Kidney (tissue), 22 donors: ENCODE measurements at places on chromosomes 11 and 22. TPM values are rescaled to one million over a fixed set of nuclear protein-coding genes. Genes with fewer than 3 reads are reported as not detected.

- no peak for DNase-seq
Measured at GRCh38 chr11:100403816-100404215, 283.3 kb upstream of the ARHGAP42 start.

- no peak for DNase-seq
Measured at GRCh38 chr11:127345819-127346459, 345.4 kb upstream of the KIRREL3 start.

DNA sequence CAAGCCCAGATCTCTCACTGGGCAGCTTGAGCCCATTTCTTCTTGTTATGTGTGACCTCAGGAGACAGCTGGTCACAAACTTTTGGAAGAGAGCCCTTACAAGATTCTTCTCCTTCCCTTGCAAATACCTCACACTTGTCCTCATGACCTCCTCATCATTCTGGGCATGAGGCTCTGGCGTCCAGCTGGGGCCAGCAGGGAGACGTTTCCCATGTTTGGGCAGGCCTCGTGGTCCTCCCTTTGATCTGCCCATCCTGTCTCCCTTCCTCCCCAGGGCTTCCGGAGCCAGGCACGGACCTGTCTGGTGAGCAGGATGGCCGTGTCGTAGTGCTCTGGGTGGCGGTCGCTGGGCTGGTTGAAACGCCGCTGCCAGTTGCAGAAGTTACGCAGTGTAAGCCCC is 9.7 kb downstream of the ADAMTS8 start:
- DNase-seq = no peak

DNA sequence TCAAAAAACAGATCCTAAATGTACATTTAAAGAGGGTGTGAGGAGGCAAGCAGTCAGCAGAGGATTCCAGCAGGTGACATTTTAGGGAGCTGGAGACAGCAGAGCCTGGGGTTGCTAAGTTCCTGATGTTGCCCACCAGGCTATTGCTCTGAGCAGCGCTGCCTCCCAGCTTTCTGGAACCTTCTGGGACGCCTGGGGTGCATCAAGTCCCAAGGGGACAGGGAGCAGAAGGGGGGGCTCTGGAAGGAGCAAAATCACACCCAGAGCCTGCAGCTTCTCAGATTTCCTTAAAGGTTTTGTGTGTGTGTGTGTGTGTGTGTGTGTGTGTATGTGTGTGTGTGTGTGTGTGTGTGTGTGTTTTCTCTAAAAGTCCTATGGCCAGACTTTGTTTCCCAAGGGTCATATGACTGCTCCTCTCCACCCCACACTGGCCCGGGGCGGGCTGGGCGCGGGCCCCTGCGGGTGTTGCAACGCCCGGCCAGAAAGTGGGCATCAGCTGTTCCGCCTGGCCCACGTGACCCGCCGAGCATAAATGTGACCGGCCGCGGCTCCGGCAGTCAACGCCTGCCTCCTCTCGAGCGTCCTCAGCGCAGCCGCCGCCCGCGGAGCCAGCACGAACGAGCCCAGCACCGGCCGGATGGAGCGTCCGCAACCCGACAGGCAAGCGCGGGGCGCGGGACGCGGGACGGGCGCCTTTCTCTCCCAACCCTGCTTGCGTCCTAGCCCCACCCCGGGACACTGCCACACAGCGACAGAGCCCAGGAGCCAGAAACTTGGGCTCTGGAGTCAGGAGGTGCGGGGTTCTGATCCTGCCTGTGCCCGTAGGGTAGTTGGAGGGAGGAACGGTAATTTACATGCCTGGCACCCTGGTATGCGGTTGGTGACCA is at the start of gene HMOX1:
HMOX1 (plus strand) TSS at position 560 of the 887 bp plus-strand sequence; CDS start at position 638, 78 bp downstream.
- DNase-seq = peak; percentile 83

GRCh38 chr11:1508986-1509385 is 22.4 kb upstream of the MOB2 start:
- DNase-seq = no peak

- no peak for DNase-seq
Measured at GRCh38 chr11:112307616-112308015, 47.0 kb upstream of the PLET1 start.

DNA sequence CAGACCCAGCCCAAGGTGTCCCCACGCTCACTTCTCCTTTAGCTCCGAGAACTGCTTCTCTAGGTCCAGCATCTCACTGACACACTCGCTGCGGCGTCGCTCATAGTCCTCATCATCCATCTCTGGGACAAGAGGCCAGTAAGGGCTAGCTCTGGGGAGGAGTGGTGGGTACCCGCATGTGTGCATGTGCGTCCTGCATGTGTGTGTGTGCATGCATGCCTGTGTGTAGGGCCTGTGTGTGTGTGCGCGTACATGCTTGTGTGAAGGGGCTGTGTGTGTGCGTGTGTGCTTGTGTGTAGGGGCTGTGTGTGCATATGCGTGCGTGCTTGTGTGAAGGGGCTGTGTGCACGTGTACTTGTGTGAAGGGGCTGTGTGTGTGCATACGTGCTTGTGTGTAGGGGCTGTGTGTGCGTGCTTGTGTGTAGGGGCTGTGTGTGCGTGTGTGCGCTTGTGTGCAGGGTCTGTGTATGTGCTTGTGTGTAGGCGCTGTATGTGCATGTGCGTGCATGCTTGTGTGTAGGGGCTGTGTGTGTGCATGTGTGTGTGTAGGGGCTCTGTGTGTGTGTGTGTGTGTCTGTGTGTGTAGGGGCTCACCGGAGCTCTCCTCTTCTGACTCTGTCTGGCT is 3.3 kb downstream of the BRMS1 start:
- no peak for DNase-seq

GRCh38 chr11:92550411-92550810 is 325.8 kb downstream of the FAT3 start:
- DNase-seq = no peak

DNA sequence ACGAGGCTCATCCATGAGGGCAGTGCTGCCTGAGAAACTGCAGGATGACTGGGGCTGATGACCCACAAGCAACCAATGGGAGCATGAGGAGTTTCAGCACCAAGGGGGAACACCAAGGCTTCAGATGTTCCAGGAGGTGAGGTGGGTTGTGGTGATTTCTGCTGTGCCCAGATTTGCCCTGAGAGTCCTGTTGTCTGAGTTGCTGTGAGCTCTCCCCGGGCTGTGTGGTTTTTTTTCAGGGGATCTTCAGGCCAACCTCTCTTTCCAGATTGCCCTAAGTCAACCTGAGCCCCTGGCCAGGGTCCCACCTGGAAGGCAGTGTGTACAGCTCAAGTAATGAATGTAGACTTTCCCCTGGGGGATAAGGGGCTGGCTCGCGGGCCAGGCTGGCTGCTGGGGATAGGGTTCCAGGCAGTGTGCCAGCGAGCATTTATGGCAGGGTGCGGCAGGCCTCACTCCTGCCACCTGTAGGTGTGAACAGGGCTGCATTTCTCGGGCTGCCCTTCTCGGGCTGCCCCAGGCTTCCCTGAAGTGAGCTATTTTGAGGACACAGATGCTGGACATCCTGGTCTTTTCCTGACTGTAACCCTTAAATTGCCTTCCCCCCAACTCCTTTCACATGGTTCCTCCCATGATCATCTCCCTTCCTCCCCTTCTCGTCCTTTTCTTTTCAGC is 9.8 kb downstream of the SLC22A6 start:
- peak; percentile 62 for DNase-seq

DNA sequence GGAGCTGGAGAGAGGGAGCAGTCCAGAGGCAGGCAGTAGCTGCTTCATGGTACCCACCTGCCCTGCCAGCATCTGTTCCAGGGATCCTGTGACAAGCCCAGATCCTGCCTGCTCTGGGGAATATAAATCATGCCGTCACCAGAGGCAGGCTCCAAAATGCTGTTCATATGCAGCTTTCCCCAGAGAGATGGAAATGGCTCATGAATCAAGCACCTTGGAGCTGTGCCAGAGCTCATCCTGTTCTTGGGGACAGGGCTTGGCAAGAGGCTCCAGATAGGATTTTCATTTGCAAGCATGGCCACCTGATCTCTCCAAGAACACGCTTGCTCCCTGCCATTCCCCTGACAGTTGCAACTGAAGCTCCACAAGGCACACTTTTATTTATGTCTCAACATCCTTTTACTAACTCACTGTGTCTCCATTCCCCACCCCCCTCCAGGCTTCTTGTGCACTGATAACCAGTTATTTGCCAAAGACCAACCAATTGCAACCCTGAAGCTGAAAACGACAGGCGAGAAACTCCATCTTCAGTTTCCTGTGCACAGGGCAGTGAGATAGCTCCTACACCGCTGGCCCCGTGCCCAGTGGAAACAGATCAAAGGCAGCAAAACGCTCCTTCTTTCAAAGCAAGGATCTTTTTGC is 115.8 kb upstream of the PITPNB start:
- peak; percentile 74 for DNase-seq

GRCh38 chr22:45996241-45997076 is 19.5 kb upstream of the WNT7B start:
- DNase-seq = peak; percentile 94

GRCh38 chr11:73528013-73528412 is 69.9 kb downstream of the FAM168A start:
- DNase-seq = no peak

DNA sequence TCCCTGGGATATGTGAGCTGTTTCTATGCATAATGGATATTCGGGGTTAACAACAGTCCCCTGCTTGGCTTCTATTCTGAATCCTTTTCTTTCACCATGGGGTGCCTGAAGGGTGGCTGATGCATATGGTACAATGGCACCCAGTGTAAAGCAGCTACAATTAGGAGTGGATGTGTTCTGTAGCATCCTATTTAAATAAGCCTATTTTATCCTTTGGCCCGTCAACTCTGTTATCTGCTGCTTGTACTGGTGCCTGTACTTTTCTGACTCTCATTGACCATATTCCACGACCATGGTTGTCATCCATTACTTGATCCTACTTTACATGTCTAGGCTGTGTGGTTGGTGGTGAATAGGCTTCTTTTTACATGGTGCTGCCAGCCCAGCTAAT is 1.3 kb downstream of the TUG1 start:
- no peak for DNase-seq

DNA sequence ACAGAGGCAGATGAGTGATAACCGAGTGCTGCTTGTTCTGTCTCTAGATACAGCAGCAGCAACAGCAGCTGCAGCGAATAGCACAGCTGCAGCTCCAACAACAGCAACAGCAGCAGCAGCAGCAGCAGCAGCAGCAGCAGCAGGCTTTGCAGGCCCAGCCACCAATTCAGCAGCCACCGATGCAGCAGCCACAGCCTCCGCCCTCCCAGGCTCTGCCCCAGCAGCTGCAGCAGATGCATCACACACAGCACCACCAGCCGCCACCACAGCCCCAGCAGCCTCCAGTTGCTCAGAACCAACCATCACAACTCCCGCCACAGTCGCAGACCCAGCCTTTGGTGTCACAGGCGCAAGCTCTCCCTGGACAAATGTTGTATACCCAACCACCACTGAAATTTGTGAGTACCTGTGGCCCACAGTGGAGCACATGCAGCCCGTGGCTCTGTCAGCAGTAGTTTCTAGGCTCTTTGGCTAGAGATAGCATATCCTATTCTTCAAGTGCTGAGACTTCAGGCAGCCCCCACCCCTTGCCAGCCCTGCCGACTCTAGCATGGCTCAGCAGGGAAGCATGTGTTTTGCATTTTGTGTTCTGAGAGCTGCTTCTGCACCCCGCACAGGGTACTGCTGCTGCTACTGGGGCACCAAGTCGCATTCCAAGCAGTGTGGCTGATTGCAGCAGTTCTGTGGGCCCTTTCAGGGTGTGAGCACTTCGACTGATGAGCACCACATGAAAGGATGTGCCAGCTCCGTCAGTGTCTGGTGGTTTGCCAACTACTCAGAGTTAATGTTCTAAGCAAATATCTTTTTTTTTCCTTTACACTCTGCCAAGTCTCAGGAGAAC is 59.2 kb downstream of the MED15 start:
- DNase-seq = peak; percentile 19

DNA sequence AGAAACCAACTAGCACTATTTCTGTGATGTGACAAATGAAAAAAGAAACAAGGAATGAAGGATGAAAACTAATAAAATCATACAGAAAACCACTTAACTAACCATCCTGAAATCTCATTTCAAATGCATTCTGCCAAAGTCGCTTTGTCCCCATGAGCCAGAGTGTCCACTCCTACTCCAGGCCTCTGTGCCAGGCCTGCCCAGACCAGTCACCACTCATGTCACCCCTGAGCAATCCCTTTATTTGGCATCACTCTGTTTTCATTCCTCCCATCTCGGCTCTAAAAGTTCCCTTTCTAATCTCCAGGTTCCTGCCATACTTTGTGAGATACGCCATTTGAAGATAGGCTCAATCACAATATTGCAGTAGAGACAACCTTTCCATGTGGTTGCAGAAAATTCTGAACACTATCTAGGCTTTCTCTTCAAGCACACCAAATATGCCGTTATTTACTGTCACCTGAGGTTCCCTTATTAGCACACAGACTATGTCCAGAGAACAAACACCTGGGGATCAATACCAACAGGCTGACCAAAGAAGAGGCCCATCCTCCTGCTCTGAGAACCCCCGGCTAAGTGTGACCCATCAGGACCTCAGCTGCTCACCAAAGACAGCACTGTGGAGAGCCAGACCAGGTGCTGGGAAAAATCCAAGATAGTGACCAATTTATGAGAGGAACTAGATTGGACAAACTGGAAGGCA is 202.4 kb downstream of the LARGE1 start:
- DNase-seq = no peak

The ZP1 gene
- total RNA-seq = not detected

The ELMOD1 gene
- 0.47 TPM for total RNA-seq

The OR5A1 gene
- not detected for total RNA-seq

The FAM83F gene
- total RNA-seq = 13.1 TPM

The ROBO4 gene
- 29.5 TPM for total RNA-seq

The ACO2 gene
- 119 TPM for total RNA-seq

The APOA5 gene
- not detected for total RNA-seq

The GAB2 gene
- total RNA-seq = 23.6 TPM

The TYR gene
- total RNA-seq = not detected

The CHRNA10 gene
- total RNA-seq = 1.2 TPM

The SMTNL1 gene
- total RNA-seq = not detected
